ENCODE measurements at places on chromosomes 6 and 20.

DNA sequence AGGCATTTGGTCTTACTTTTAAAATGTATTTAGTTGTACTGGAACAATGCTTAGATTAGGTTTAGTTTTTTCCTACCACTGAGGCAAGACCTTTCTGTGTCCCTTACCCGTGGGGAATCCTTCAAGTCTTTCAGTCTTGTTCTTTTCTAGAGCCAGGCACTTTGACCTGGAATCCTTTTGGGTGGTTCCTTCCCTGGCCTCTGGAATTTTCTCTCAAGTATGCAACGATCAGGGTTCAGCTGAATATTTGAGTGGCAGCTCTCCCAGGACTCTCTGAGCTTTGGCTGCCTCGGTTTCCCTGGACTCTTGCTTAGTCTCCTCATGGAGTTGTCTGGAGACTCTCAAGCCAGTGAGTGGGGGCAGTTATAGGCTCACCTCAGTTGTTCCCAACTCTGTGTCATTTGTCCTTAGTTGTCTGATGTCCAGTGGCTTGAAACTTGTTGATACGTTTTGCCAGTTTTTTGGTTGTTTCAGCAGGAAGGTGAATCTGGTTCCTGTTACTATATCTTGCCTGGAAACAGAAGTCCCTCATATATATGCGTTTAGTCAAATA is 118.1 kb downstream of the QKI start:
- no peak for DNase-seq

GRCh38 chr6:11632231-11632630 is 94.7 kb downstream of the TMEM170B start:
- no peak for DNase-seq

GRCh38 chr20:39800548-39800947 is 838.4 kb downstream of the DHX35 start:
- DNase-seq: no peak

- no peak for DNase-seq
Measured at GRCh38 chr20:46811224-46812084, 83.2 kb upstream of the EYA2 start.

GRCh38 chr6:119350202-119350951 is 816 bp upstream of the MAN1A1 start:
- DNase-seq: peak; percentile 25

DNA sequence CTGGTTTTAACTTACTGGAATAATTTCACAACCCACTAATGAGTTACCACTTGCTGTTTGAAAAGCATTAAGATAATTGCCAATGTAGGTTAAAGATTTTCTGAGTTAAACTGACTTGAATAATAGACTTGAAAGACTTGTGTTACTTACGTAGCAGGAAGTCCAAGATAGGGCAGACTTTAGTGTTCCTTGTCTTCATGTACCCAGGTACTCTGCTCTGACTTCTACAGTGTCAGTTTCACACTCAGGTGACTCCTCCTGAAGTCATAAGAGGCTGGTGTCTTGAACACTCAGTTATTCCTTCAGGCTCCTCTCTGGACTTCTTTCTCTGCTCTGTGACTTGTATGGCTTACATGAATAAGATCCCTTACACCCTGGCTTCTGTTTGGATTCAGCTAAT is 76.3 kb upstream of the SGK1 start:
- no peak for DNase-seq

DNA sequence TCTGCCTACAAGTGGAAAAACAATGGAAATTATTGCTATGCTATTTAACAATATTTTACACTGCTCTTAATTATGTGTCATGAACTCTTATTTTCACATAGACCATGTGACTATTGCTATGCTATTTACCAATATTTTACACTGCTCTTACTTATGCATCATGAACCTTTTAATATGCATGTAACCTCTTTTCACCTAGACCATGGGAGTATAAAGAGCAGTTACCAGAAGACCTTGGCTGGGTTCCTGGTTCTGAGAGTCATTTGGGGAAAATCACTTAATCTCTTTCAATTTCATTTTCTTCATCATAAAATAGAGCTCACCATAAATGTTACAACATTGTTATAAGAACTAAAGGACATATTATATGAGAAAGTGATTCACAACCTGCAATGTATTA is 223.8 kb upstream of the RNF217 start:
- DNase-seq: no peak

DNA sequence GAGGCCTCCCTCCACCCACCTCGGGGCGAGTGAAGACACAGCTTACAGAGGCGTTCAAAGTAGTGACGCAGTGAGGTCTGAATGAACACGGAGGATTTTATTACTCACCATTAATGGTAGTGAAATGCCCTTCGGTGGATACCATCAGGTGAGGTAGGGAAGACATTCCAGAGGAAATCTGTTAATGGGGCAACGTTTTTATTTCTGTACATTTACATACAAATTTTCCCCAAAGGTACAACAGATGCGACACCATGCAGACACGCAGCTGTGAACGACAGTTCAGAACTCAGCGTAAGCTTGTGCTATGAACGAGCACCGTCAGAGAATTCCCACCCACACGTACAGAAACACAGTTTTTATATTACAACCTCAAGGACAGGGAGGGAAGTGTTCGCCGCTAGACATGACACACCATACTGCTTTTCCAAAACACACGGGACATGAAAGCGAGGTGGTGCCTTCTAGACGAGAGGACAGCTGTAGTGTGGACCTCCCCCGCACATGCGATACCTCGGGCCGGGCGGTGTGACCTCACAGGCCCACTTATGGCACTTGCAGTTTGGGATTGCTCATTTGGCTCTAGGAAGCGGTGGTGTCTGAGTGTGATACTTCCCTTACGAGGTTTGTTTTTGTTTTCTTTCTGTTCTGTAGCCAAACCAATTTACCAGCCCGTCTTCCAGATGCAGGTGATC is 10.7 kb downstream of the PSMG4 start:
- no peak for DNase-seq

DNA sequence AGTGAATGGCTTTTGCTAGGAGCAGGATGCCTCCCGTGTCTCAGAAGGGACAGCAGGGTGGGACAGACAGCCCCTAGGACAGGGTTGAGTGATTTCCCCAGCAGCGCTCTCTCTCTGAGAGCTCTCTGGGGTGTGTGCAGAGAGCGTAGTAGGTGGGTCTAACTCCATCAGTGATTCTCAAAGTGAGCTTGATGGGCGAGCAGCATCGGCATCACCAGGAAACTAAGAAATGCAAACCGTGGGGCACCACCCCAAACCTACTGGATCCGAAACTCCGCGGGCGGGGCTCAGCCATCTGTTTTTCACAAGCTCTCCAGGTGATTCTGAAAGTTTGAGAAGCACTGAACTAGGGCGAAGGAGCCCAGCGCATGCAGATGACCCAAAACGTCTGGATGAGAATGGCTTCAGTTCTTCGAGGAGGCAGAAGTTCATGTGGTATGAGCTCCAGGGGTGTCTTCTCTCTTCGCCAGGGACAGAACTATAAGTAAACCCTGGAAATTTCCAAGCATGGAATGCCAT is 119.6 kb upstream of the RNF24 start:
- no peak for DNase-seq

DNA sequence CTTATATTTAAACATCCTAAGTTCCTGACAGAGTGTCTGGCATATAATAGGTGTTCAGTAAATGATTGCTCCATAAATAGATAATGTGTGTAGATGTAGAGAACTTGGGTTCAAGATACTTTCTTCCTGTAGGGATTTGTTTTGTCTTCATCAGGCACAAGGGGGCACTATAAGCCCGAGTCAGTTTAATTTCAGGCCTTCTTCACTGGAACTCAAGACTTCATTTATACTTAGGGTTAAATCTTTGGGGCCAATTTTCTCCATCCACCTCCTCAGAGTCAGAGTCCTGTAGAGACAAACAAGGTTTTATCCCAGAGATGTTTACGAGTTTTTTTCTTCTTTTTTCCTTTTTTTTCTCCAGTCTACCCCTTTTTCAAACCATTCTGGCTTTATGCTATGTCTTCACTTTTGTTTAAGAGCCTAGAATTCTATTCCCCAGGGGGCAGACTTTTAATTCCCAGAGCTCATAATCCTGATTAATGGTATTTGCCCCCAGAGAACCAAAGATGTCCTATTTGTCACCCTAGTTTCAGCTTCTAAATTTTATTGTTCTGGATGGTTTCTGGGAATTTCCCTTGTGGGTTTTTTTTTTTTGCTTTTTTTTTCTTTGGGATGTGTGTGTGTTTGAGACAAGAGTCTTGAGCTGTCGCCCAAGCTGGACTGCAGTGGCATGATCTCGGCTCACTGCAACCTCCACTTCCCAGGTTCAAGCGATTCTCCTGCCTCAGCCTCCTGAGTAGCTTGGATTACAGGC is 88.4 kb downstream of the HFE start:
- no peak for DNase-seq

DNA sequence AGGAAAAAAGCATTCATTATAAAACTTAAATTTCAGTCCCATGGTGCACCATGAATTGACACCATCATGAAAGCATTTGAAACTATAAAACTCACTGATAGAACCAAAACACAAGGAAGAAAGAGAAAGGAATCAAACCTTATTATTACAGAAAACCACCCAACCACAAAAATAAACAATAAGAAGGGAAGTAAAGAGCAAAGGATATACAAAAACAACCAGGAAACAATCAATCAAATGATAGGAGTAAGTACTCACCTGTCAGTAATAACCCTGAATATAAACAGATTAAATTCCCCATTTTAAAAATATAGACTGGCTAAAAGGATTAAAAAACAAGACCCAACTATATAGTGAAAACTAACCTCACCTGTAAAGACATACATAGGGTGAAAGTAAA is 5.8 kb downstream of the SLPI start:
- no peak for DNase-seq

- DNase-seq: no peak
Measured at GRCh38 chr6:95693108-95693507, 115.8 kb downstream of the MANEA start.

GRCh38 chr6:28480253-28480932 is 35.2 kb downstream of the GPX6 start:
- no peak for DNase-seq

- DNase-seq: no peak
Measured at GRCh38 chr20:62208795-62209755, 11.0 kb downstream of the HRH3 start.

GRCh38 chr6:18087396-18088165 is 34.9 kb downstream of the NHLRC1 start:
- no peak for DNase-seq

GRCh38 chr6:35413911-35414310 is 38.2 kb upstream of the FANCE start:
- no peak for DNase-seq

GRCh38 chr20:16166737-16167136 is 406.5 kb downstream of the KIF16B start:
- no peak for DNase-seq

GRCh38 chr20:47354714-47355488 is 1.6 kb downstream of the ZMYND8 start:
- no peak for DNase-seq

GRCh38 chr6:13142611-13143010 is 185.7 kb downstream of the TBC1D7 start:
- no peak for DNase-seq

GRCh38 chr6:45781890-45782289 is 233.8 kb downstream of the CLIC5 start:
- DNase-seq: no peak

DNA sequence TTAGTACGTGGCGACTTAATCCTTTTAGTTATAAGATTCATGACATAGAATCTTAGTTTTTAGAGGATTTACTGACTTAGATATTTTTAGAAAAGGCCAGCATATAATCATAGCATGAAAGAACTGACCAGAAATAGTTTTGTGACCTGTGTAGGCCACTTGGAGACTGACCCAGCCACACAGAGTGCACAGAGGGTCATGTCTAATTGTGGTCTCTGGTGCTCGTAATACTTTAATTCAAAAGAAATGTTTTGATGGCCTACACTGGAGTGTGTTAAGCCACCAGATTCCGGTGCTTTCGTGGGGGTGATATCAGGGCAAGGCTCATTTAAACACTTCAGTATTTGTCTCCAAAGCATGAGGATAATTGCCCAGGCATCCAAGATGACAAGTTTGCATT is 11.4 kb downstream of the PCMTD2 start:
- no peak for DNase-seq

- no peak for DNase-seq
Measured at GRCh38 chr6:158924499-158925455, 75.2 kb downstream of the RSPH3 start.

GRCh38 chr6:141321493-141322347 is 811.0 kb upstream of the GJE1 start:
- peak; percentile 5 for DNase-seq

DNA sequence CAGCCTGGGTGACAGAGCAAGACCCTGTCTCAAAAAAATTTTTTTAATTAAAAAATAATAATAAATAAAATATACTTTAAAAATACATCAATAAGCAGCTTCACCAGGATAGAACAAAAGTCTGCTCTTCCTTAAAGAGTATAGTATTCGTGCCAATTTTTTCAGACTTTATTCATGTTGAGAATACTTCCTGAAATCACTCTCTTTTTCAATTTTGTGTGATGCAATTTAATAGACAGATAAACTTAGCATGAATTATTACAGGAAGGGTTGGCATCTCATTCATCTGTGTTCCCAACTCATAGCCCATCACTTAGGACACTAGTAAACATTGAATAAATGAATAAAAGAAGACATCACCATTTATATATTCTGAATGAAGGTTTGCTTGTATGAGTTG is 52.4 kb downstream of the IPCEF1 start:
- DNase-seq: no peak

GRCh38 chr6:75381877-75382633 is 97.5 kb upstream of the TMEM30A start:
- no peak for DNase-seq

DNA sequence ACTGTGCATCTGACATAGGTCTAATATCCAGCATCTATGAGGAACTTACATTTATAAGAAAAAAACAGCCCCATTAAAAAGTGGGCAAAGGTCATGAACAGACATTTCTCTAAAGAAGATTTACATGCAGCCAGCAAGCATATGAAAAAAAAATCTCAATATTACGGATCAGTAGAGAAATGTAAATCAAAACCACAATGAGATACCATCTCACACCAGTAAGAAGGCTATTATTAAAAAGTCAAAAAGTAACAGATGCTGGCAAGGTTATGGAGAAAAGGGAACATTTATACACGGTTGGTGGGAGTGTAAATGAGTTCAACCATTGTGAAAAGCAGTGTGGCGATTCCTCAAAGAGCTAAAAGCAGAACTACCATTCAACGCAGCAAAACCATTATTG is 13.1 kb downstream of the METTL24 start:
- no peak for DNase-seq

DNA sequence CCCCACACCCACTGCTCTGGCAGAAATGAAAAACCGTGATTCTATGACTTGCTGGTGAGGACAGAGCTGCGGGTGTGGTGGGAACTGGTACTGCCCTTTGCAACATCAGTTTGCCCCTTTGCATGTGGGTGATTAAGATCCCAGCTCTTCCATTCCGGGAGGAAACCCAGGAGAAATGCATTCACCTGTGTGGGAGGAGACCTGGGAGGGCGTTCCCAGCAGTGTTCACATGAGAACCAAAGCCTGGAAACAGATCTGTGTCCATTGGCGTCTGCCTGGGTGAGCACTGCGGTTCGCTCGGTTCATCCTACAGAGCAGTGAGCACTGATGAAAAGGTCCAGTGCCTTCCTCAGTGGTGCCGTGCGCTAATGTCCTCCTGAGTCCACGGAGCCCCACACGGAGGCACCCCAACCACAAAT is 89.7 kb downstream of the SMOC2 start:
- DNase-seq: no peak

Data from brain pericyte (primary cell).